Chondrocyte (in vitro differentiated cells): ENCODE measurements at places on chromosomes 7 and 10.
A peak's percentile ranks its signal among the peaks of the same experiment; 100 is the strongest.

- DNase-seq, result no peak
Measured at GRCh38 chr7:84612981-84613681, 418.5 kb upstream of the SEMA3A start.

GRCh38 chr7:106003525-106004064 is 40.5 kb downstream of the CDHR3 start:
- DNase-seq, result no peak

DNA sequence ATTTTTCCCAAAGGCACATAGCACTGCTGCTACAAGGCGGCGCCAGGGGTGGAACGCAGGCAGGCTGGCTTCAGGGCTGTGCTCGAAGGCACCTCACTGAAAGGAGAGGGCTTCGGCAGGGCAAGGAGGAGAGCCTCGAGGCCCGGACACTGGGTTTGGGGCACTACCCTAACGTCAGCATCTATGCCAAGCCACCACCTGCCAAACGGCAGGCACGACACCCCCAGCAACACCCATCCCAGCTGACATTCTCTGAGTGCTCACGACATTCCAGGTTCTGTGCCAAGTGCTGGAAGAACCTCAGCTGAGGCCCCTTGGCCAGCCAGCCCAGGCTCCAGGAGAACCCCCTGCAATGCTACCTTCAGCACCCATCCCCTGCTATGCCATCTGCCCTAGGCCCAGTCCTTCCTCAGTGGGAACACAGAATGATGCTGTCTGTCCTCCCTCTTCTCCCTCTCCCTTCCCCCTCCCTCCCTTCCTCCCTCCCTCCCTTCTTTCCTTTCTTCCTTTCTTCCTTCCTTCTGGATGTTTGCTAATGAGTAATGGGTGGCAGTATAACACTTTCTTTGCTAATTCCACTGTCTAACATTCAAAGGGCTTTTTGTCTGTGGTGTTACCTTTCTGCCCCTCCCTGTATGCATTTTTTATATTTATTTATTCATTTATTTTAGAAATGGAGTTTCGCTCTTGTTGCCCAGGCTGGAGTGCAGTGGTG is 24.3 kb downstream of the ZCCHC24 start:
- peak; percentile 81 for DNase-seq

- DNase-seq, result no peak
Measured at GRCh38 chr7:12706900-12707536, 19.6 kb downstream of the ARL4A start.

- no peak for DNase-seq
Measured at GRCh38 chr10:97096261-97097083, 89.3 kb downstream of the SLIT1 start.

DNA sequence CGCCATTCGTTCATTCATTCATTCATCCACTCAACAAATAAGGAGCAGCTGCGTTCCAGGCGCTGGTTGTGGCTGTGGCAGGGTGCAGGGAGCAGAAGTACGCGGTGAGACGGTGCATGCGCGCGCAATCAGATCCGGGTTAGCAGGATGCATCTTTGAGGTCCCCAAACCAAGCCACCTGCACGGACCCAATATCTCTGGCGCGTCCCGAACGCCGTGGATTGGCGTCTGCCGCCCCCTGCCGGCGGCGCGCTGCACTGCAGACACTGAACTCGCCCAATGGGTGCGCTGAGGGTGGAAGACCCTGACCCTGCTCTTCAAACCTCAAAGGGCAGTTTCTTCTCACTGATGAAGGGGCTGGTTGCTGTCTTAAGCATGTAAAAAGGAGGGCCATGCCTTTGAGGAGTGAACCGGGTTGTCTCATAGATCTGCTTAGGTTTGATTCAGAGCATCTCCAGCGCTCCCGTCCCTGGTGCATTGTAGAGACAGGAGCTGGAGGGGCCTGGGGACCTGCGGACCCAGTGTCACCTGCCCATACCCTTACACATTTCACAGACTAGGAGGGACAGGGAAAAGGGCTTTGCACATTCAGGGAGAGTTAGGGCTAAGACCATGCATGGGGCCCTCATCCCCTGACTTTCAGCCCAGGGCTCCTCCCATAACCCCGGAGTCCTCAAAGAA is 102.5 kb downstream of the RAMP3 start:
- no peak for DNase-seq

DNA sequence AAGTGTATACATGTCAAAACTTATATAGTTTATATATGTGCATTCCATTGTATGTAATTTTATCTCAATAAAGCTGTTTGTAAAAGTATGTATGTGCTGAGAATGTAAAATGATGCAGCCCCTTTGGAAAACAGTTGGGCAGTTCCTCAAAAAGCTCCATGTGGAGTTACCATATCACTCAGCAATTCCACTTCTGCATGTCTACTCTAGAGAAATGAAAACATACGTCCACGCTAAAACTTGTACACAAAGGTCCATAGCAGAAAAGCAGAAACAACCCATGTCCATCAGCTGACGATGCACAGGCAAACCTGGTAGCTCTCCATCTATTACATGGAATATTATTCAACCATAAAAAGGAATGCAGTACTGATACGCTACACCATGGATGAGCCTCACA is 8.3 kb upstream of the RGS10 start:
- no peak for DNase-seq

DNA sequence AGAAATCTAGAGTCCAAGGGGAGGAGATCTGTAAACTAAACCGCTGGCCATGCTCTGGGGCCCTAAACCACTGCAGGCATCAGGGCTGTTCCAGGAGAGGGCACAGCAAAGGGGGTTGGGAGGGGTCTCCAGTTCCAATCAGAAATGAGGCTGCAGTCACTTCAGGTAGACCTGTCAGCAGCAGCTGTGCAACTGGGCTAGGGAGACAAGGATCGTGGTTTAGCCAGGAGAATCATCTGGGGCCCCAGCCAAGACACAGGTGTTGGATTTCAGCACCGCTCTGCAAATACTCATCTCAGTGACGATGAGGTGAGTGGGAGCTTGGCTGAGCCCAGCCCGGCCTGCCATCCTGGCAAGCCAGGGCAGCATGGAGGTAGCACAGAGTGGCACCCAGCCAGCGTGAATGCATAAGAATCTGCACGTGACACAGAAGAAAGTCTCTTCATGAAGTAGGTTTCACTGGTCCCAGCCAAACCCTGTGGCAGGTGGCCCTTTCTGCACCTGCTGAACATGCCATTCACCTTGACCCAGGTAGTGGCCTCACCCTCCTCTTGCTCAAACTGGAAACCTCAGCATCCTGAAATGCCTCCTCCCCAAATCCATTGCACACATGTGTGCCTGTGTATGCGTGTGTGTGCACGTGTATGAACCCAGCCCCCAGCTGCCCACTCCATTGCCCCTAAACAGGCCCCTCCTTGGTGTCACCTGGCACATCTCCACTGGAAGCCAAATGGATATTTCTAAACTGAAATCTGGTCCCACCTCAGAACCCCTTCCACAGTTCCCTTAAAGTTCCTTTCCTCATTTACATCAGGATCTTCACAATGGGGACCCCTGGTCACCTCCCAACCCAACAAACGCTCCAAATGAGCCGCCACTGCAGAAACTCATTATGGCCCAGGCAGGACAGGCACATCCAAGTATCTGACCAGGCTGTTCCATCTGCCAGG is 9.6 kb downstream of the GPRIN2 start:
- DNase-seq, result peak; percentile 93

DNA sequence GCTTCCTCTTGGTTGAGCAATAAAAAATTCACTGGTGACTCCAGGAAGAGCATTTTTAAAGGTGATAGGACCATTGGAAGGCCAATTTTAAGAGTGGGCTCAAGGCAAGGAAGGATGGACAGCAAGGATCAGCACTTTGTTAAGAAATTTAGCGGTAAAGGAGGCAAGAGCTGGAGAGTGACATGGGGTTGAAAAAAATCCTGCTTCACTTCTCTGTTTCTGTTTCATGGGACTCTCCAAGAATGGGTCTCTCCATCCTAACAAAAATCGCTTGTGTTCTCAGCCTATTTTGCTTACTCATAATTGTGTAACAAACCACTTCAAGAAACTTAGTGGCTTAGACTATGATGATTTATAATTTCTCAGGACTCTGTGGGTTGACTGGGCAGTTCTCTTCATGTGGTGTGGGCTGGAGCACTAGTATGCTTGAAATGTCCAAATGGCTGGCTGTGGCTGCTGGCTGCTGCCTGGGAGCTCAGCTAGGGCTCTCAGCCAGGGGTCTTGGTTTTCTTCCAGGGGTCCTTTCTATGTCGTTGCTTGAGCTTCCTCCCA is 59.8 kb upstream of the ZNRF2 start:
- no peak for DNase-seq

DNA sequence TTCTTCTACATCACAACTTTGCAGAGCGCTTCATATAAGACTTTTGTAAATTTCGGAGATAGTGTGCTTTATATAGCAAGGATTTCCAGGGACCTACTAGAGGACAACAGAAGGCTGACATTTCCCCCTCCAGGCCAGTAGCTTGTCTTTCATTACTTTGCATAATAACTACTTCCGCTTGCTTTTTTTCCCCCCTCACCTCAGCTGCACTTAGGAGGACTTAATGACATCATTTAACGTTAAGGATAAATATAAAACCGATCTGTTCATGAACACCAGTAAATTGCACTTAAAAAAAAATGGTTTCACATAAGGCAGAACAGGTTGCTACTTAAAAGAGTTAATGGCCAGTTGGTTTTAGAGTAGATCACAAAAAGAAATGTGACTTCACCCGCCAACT is 172.3 kb downstream of the AUTS2 start:
- no peak for DNase-seq

- no peak for DNase-seq
Measured at GRCh38 chr7:30303312-30304039, 19.1 kb downstream of the ZNRF2 start.

DNA sequence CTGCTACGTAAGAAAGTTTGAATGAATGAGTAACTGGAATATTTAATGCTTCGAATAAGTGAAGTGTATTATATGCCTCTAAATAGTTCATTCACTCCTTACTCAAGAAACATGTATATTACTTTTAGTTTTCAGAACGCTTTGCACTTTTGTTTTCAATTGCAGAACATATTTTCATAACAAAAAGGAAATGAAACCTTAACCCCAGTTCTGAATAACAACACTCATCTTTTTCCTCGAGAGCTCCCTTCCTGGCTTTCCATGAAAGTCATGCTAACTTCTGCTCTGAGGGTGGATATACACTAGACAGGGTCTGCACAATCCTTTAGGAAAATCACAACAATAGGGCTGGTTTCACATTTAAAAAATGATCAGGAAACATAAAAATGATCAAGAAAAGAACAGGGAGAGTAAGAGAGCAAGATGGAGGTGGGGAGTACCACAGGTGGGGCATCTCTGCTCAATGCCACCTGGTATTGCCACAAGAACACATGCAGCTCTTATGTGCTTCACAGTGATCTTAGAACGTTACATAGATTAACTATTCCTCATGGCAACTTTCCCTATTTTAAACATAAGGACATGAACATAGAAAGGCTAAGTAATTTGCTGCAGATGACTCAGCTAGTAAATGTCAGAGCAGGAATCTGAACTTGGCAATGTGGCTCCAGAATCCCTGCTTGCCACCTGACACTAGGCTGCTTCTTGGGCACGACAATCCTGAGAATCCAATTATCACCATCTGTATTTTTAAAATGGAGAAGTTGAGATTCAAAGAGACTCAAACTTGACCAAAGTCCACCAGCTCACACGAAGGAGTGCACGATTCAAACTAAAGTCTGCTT is 219.5 kb upstream of the AOAH start:
- DNase-seq, result no peak

DNA sequence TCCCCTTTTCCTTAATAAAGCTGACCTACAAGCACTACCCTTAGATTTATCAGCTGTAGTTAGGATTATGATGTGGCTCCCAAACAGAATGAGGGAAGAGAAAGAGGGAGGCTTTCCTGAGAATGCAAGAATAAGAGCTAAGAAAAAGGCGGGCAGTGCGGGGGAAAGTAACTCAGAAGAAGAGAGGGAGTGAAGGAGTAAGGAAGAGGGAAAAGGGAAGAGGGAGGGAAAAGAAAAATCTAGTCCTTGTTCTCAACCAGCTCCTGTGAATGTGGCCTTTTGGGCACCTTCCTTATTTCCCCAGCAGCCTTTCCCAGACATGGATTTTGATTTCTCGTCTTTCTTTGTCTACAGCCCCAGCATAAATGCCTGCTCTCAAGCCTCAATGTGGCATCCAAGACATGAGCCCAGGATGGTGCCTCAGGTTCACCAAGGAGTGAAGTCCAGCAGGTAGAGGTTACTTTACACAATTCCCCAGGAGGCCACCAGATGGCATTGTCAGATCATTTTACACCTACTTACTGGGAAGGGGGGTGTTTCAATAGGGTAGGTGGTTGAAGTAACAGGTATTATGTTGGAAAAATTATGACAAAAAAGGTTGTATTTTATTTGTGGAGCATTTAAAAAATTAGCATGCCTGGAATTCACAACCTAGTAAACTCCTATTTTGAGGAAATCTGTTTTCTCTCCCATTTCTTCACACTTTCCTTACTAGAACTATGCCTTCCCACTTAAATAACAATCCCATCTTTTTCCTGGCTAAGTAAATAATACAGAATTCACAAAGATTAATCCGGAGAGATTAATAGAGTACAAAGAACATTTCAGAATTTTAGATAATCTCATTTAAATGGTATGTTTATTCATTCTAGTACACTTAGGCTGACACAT is 106.5 kb downstream of the HTR7 start:
- DNase-seq, result no peak
